ENCODE measurements at places on chromosomes 7 and 10. TPM values are rescaled to one million over a fixed set of nuclear protein-coding genes. Genes with fewer than 3 reads are reported as not detected.

DNA sequence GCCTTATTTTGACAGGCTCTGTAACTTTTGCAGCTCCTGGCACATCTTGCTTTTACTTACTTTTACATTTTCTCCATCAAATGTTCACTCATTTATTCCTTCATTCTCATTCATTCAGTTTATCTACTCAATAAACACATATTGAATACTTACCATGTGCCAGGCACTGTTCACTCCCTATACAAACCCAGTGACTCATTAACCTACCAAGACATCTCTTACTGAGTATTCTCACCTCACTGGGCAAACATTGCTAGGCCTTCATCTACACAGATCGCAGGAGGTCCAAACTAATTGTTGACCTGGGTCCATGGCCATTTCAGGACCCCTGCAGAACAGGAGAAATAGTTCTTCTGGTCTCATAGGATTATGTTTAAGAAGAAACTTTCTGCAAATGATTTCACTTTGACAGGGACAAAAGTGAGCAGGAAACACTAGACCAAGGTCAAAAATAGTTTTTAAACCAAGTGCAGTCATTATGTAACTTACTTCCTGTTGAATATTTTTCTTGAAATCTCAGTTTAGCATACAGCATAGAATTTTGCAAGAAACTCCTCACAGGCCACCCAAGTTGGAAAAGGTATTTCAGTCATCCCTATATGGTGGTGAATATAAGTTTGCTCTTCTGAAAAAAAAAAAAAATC is 17.6 kb downstream of the SLC26A4 start:
- no peak for DNase-seq

The LRRC18 gene
- total RNA-seq: not detected

- DNase-seq: no peak
Observed at GRCh38 chr7:7688310-7688709, 30.1 kb downstream of the RPA3 start.

GRCh38 chr10:86801995-86802394 is 45.6 kb downstream of the BMPR1A start:
- DNase-seq: no peak

DNA sequence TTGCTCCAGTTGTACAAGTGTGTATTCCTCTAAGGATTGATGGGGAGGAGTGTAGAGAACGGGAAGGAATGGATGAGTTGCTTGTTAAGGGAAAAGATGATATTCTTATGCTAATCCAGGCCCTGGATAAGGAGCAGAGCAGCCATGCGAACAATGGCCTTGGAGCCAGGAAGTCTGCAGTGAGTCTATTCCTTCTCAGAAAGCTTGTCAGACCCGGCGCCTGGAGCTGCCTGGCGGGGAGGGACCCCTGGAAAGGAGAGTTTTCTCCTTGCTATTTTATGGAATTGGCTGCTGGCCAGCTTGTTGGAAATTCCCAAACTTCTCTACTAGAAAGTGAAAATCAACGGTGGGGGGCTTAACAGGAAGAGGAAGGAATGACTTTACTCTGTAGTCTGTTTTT is 89.1 kb downstream of the MMRN2 start:
- no peak for DNase-seq

The RAPGEF5 gene
- total RNA-seq: 0.46 TPM

The SMO gene
- total RNA-seq: 2.0 TPM

- DNase-seq: no peak
Observed at GRCh38 chr10:125151553-125152449, 8.6 kb downstream of the CTBP2 start.

The ECHDC3 gene
- total RNA-seq: 4.2 TPM

- DNase-seq: no peak
Observed at GRCh38 chr7:35289376-35289775, 35.5 kb upstream of the TBX20 start.

DNA sequence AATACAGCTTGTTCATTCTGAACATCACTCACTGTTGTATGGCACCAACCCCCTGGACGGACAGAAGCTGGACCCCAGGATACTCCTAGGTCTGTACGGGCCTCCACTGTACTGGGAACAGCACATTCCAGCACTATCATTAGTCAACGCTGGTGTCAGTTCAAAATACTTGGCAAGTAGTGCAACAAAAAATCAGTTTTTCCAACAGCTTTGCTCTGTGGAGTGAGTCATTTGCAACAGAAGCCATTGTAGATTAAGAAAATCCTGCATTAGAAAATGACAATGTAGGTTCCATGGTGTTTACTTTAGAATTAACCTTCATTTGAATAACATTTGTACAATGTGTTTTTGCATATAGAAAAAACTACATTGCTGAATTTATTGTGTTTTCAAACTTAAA is 266.6 kb downstream of the HDAC9 start:
- no peak for DNase-seq

DNA sequence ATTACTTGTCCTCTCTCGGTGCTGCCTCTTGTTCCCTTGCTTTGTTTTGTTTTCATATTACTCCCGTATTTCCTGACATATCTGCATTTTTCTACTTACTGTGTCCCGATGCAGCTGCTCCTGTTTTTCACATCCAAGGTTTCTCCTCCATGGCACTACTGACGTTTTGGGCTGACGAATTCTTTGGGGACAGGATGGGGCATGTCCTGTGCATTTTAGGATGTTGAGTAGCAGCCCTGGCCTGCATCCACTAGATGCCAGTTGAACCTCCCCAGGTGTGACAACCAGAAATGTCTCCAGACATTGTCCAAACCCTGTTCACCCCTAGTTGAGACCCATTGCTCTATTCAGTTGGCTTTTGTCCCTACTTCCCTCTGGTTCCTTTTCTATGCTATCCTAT is 12.4 kb downstream of the ZNF789 start:
- DNase-seq: no peak

The SERPINE1 gene
- not detected for total RNA-seq

GRCh38 chr7:91249506-91250233 is 14.6 kb upstream of the FZD1 start:
- DNase-seq: no peak

The FRAT2 gene
- 7.2 TPM for total RNA-seq

The BAIAP2L1 gene
- total RNA-seq: 5.1 TPM

The PNLIPRP1 gene
- not detected for total RNA-seq

The ATOH7 gene
- total RNA-seq: not detected

The GFRA1 gene
- total RNA-seq: not detected

The KCP gene
- total RNA-seq: 0.21 TPM

- no peak for DNase-seq
Observed at GRCh38 chr7:37706804-37707203, 23.2 kb downstream of the GPR141 start.

The COMMD3 gene
- 95.0 TPM for total RNA-seq

The CHCHD1 gene
- total RNA-seq: 23.5 TPM

Measured in activated T-cell treated with anti-CD3 and anti-CD28 coated beads, Interleukin-2, amount 50 U/mL, for 72 hours (primary cell).